ENCODE measurements at places on chromosomes 2 and 18.

DNA sequence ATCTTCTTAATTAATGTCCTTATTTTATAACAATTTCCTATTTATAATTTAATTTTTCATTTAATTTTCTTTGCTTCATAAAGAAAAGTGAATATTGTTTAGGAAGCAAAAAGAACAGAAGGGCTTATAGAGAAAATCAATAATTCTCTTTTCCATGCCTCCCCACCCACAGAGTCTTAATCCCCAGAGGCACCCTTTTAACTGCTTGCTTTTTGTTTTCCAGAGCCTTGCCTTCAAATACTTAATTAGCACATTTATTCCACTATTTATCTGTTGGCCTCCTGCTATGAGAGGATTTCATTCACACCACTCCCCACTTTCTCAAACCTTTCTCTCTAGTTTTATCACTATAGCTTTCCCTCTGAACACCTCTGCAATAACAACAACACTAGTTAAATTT lies 373.6 kb downstream of the MBD2 start:
- no peak for DNase-seq

DNA sequence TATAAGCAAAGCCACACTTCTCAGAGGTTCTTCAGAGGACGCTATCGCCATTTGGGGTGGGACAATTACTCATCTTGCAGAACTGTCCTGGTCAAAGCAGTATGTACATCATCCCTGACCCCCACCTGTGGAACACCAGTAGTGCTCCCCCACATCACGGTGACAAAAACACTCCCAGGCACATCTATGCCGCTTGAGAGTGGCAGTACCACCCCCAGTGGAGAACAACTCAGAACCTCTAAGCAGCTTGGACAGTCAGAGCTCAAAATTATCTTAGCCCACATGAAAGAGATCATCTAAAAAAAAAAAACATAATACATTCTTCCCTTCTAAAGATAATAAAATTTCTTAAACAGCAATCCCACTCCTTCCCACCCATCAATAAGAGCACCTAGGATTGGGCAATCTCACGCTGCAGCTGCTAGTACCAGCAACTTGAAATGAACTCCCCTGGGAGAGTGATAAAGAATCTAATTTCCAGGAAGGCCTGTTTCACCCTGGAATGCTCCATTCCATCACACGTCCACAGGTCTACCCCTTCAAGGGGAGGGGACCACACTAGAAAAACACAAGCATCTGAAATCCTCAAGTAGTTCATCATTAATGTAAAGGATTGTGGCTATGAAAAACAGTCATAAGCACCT lies 31.7 kb downstream of the LRP2 start:
- no peak for DNase-seq

GRCh38 chr18:43876748-43877147 lies 599.5 kb upstream of the SYT4 start:
- no peak for DNase-seq

- no peak for DNase-seq
Observed at GRCh38 chr2:138723196-138723987, 56.8 kb downstream of the NXPH2 start.

DNA sequence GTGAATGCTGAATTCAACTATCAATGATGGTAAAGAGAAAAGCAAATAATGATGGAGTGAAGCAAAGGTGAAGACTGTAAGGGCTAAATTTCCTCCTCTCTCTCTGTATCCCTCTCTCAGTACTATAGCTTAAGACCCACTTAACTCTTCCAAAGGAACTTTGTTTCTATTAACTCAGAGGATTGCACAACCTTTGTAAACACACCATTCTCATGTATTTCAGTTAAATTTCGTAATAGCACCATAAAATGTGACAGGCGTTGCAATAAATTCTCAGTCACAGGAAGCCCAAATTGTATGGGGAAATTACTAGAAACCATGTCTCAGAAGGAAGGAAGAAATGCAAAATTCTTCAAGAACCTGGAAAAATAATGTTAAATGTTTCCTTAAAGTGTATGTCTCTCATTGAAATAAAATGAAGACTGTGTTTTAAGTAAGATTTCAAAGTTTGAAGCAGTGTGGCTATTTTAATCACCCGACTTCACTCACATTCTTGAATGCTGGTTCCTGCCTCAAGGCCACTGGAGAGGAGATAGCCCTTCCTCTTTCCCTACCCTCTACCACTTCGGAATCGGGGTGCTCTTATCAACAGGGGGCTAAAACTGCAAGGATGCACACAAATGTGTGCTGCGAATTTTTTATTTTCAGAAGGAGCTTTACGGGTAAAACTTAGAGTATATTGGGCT lies 112.1 kb downstream of the FTCDNL1 start:
- DNase-seq: no peak

GRCh38 chr2:159968279-159968900 lies 94.0 kb downstream of the PLA2R1 start:
- DNase-seq: no peak

- DNase-seq: no peak
Observed at GRCh38 chr2:104862058-104862941, 8.4 kb downstream of the POU3F3 start.

- DNase-seq: no peak
Observed at GRCh38 chr2:241857041-241857541, 1.6 kb downstream of the PDCD1 start.
